Activated CD4-positive, alpha-beta T cell treated with anti-CD3 and anti-CD28 coated beads for 48 hours (primary cell): ENCODE measurements at places on chromosomes 6 and 20.

DNA sequence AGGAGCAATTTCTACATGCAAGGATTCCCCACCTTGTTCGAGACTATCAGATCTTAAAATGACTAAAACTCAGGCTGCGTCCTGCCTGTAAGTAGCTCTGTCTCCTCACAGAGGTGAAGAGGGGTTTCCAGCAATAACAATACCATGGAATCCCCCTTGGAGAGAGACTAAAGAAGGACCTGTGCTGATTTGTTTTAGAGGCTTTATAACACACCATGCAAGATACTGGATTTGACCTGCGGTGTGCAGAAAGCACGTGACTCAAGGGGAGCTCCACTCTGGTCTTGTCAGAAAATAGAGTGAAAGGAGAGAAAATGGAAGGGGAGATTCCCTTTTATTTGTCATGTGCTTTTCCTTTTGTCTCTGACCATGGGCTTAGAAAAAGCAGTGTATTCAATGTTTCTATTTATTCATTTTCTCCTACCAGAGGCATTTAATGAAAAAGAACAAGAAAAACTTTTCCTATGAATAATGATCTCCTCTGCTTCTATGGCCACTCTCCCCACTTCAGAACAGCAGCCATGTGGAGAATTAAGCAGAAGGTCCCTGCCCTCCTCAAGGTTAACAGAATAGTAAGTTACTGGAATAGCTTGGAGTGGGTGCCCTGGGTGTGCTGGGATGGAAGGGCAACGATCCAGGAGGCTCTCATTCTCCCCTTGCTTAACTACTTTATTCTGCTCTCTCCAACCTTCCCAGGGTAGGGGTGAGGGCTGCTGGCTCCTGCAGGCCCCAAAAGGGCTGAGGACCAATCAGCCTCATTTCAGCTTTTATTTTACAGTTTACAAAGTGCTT lies 19.2 kb upstream of the MRPS10 start:
- no peak for DNase-seq

GRCh38 chr6:170101281-170102035 lies 189.4 kb downstream of the DLL1 start:
- DNase-seq, result no peak

- DNase-seq, result no peak
Measured at GRCh38 chr6:130045622-130046021, 27.2 kb downstream of the L3MBTL3 start.

- DNase-seq, result peak; percentile 84
Measured at GRCh38 chr6:149317644-149318571, at the start of gene TAB2. TSS of gene TAB2 (plus strand) at chr6:149317712. CDS start at chr6:149369998, 52,286 bp downstream.

DNA sequence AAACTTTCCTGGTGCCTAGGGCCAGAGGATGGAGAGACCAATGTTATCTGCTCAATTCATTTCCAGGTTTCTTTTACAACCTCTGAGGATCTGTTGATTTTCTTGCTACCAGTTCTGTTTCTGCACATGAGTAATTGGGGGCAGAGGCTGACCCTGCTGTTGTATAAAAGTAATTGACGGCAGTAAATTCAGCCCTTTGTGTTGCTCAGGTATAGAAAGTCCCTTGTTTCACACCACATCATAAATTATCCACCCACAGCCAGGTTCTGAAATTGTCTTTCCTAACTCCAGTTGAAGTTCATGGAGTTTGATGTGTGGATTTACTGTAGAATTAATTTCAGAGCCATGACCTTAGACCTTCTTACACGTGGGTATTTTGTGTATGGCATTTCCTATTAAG lies 107.4 kb upstream of the GRIK2 start:
- no peak for DNase-seq

GRCh38 chr6:168052291-168052891 lies 26.6 kb downstream of the FRMD1 start:
- DNase-seq, result no peak

GRCh38 chr6:44176762-44177509 lies 18.3 kb downstream of the CAPN11 start:
- DNase-seq, result no peak

DNA sequence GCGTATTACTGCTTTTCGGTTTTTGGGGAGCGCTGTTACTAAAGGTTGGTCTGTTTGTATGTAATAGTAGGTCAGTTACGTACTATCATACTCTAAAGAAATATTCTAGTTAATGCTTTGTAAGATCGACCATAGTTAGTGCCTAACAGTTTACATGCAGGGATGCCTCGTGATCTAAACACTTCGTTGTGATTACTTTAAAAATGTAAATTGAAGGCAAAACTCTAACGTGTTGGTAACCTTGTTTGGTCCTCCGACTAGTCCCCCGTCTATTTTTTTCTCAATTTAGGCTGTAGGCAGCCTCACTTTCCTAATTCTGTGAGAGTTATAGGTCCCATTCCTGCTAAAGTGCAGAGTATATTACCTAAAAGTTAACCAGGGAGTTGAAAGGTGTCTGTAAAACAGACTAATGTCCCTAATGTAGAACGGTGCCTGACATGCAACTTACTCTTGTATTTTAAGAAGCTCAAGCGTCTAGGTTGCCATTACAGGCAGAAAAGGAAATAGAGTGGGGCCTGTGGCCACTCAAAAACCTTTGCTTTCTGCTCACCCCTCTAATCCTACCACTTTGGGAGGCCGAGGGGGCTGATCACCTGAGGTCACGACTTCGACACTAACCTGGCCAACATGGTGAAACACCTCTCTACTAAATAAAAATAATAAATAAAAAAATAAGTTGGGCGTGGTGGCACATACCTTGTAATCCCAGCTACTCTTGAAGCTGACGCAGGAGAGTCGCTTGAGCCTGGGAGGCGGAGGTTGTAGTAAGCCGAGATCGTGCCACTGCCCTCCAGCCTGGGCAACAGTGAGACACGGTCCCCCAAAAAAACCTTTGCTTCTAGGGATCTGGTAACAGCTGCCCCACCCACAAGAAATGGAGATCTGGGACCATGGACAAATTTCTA lies 37.8 kb downstream of the HFE start:
- DNase-seq, result peak; percentile 39

DNA sequence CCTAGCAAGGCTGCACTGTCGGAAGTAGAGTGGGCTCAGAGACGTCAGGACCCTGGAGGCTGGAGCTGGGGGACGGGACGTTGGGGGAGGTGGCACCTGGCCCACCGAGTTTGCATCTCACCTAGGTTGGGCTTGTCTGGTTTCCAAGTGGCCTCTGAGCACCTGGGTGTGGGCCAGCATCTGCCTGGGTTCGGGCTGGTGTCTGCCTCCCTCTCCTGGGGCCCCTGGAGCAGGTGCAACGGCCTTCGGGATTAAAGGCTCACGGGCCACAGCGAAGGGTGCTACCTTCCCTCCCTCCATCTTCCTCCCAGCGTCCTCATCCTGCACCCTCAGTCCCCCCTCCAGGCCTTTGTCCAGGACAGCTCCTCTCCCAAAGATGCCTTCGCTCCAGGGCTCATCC lies 6.0 kb downstream of the HRH3 start:
- DNase-seq, result no peak

DNA sequence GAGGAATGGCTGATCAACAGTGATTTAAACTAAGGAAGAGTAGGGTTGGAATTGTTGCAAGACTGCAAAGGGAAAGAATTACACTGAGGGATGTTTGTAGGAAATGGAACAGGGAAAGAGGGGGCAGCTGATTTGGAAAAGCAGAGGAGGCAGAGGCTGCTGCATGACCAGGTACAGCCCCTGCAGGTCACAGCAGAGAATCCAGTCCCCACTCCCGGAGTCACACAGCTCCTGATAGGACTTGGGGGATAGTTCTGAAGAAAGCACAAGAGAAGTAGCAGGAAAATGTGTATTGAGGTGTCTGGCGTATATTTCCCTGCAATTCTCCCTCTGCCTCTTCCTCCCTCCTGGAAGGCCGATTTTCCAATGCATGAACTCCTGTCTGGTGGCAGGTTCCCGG lies 92.5 kb upstream of the PDE10A start:
- no peak for DNase-seq

DNA sequence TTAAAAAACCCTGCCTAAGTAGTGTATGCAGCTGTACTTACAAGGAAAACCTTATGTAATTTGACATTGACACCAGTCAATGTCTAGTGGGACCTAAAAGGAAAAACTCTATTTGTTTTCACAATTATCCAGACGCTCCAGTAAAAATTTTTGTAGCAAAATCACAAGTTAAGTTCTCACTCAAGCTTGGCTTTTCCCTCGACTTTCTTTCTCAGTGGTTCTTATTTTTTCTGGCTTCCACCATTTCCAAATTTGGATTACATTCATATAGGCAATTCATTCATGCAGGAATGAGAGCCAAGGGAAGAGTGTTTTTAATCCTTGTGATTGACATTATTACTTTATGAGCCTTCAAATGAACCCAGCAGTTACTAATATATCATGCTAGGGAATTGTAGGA lies 66.0 kb upstream of the ADGRG6 start:
- DNase-seq, result no peak

DNA sequence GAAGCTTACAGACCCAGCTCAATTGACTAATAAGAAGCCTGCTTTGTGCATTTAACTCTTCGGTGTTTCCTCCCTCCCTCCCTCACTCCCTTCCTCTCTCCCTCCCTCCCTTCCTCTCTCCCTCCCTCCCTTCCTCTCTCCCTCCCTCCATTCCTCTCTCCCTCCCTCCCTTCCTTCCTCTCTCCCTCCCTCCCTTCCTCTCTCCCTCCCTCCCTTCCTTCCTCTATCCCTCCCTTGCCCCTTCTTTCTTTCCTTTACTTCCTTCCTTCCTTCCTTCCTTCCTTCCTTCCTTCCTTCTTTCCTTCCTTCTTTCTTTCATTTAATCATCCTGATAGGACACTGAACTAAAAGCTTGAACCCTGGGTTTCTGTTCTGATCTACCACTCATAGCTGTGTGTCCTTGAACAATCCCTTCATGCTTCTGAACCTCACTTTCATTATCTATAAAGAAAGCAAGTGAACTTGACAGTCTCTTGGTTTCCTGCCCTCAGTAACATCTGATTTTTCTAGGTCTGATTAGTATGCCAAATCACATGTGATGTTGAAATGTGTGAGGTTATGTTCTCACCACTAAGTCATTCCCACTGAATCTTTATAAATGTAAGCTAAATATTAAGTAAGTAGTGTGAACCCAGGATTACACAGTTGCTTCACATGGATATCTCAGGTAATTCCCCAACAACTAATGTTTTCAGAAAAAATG lies 132.3 kb upstream of the BMP2 start:
- no peak for DNase-seq

DNA sequence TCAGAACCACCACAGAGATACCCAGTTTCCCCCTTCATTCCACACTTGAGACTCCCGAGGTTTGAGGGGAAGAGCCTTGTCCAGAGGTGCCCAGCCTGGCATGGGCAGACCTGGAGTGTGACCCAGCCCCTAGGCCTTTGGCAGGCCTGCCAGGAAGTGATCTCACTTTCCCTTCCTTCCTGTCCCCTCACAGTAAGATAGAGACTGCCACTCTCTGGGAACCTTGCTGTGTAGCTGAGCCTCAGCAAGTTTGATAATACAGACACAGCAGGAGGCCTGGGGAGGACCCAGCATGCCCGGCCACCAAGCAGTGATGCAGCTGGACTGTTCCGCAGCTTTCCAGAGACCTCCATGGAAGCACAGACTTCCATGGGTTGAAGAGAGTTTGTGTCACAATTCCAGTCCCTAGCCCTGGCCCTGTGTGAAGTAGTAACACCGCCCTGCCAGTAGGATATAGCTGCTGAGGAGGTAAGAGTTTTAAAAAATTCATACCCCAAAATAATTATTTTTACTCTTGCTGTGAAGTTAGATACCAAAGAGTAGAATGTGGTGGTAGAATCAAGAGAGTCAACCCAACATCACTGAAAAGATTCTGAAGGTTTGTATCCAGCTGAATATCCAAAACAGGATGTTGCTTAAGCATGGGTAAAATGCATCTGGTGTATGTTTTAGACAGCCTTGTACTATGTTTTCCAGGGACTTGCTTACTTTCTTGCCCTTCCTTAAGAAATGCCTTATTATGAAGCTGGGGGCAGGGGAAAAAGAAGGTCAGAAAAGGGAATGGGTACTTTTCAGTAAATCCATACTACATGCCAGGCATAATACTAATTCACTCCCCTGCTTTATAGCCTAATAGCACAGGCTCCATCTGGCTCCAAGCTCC lies 16.3 kb downstream of the PKIG start:
- peak; percentile 15 for DNase-seq

GRCh38 chr20:1377984-1378734 lies 14.7 kb downstream of the FKBP1A start:
- peak; percentile 42 for DNase-seq

DNA sequence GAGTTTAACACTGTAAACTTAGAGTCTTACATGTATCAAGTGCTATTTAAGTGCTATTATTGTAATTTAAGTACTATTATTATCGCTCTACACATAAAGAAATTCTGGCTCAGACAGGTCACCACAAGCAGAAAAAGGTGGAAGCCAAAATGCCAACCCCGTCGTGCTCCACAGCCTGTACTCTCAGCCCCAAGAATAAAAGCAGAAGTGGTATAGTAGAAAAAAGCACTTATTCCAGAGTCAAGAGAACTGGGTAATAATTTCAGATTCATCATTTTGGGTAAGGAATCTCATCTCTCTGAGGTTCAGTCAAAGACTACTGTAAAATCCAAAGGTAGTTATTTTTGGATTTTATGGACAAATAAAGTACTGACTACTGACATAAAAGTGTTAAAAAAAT lies 943 bp downstream of the ZUP1 start:
- no peak for DNase-seq

GRCh38 chr6:156280065-156280464 lies 497.1 kb upstream of the ARID1B start:
- no peak for DNase-seq
